ENCODE measurements at places on chromosomes 5 and 9.

GRCh38 chr5:167951116-167951515 lies 340.3 kb upstream of the WWC1 start:
- no peak for DNase-seq

- no peak for DNase-seq
Measured at GRCh38 chr5:100854591-100854990, 48.5 kb downstream of the ST8SIA4 start.

DNA sequence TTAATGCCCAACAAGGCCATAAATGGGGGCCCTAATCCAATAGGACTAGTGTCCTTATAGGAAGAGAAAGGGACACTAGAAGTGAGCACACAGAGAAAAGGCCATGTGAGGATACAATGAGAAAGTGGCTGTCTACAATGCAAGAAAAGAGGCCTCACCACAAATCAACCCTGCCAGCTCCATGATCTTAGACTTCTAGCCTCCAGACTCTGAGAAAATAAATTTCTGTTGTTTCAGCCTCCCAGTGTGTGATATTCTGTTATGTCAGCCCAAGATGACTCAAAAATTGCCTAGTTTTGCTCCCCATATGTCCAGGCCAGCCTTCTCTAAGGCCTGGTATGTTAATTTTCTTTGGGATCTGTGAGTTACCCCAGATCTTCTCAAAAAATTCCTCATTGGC lies 32.3 kb upstream of the HTR4 start:
- no peak for DNase-seq

- no peak for DNase-seq
Measured at GRCh38 chr5:113359419-113359818, 75.4 kb downstream of the TSSK1B start.

DNA sequence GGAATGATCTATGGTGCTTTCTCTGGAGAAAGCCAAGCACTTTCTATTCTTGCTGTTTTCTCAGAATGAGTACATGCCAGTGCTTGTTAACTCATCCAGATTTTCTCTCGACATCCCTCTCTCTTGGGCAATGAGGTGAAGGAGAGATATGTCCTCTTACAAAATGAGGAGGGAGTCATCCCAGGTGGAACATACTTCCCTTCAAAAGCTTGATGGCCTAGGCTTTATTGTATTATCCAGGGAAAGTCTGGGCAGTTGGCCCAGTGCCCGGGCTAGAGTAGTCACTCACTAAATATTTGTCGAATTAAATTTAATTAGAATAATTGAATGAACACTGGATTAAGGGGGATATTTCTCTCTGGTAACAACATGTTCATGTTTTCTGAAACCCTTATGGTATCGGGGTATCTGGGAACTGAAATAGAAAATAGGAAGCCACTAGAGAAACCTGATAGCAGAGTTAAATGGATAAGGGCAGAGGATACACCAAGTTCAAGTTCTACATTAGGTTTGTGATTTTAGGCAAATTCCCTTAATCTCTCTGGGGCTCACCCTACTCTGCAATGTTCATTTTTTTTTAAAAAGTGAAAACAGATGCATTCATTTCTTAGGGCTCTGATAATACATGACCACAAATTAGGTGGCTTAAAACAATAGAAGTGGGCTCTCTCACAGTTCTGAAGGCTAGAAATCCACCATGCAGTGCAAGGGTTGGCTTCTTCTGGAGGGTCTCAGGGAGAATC lies 99.6 kb downstream of the LIFR start:
- DNase-seq = no peak

All from astrocyte of the spinal cord (primary cell).